ENCODE measurements at places on chromosomes 12 and 14. TPM values are rescaled to one million over a fixed set of nuclear protein-coding genes. Genes with fewer than 3 reads are reported as not detected.

DNA sequence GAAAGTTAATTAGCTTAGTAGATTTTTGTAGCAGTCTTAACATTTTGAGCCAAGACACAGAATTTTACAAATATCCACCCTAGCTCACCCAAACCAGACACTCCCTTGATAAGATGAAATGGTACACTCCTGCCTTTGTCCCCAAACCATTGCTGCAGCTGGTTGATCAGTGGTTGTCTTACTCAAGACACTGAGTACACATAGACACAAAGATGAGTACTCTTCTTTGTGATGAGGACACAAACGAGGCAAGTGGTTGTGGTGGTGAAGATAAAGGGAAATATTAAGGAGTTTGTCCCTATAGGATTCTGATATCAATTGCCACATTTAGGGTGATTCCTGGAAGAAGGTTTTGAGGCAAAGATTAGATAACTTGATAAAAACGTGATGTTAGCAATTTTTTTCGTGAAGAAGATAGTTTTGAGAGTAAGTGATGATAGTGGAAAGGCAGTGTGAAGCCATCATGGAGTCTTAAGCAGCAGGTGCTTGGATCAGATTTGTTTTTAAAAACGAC lies 21.4 kb upstream of the ATP2B1 start:
- peaks cover 12% of the 10 kb centered on the region for H3K4me1 ChIP-seq
- no peak for DNase-seq
- no peaks in the 10 kb centered on the region for H3K27me3 ChIP-seq
- no peak overlapping the region for H3K27ac ChIP-seq

- no peak for DNase-seq
- H3K36me3 ChIP-seq, result no peaks in the 10 kb centered on the region
- no peaks in the 10 kb centered on the region for H3K4me1 ChIP-seq
- no peak overlapping the region for H3K27ac ChIP-seq
Measured at GRCh38 chr14:78982551-78982950, 812.4 kb downstream of the NRXN3 start.

DNA sequence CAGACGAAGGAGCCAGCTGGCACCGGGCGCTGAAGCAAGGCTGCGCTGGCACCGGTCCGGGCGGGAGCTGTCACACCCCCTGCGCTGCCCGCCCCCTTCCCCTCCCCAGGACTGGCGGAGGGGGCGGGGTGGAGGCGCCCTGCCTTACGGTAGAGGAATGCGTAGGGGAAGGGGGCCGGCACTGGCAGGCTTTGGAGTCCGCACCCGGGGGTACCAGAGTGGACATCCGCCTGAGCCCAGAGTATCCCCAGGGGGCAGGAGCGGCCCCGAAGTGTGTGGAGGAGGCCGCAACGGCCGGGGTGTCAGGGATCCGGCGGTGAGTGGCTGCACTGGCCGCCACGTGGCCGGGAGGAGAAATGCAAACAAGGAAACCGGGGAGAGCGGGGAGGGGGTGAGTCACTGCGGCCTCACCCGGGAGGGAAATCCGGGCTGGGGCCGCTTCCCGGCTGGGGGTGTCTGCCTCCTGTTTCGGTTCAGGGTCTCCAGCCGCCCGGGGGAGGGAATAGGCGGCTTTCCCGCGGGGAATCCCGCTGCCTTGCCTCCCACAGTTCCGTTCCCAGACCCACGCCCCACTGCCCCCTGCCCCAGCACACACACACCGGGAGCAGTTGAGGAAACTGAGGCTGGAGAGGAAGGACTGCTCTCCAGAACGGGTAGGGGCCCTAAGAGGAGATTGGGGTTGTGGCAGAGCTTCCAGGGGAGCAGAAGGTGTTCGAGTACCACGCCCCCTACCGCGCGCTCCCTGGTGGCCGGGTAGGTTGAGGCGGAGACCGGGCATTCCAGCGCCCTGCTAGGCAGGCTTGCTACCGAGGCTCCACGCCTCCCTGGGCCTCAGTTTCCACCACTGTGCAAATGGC lies at the start of gene RAPGEF3:
TSS of gene RAPGEF3 (minus strand) at position 47 of the 857 bp plus-strand sequence. CDS start 324 bp downstream, outside the sequence.
- H3K27me3 ChIP-seq, result no peaks in the 10 kb centered on the region
- peaks cover 77% of the 10 kb centered on the region for H3K4me1 ChIP-seq
- H3K4me3 ChIP-seq, result peak within 1 kb of the TSS; percentile 70
- no peak for DNase-seq
- H3K36me3 ChIP-seq, result no peaks in the 10 kb centered on the region

DNA sequence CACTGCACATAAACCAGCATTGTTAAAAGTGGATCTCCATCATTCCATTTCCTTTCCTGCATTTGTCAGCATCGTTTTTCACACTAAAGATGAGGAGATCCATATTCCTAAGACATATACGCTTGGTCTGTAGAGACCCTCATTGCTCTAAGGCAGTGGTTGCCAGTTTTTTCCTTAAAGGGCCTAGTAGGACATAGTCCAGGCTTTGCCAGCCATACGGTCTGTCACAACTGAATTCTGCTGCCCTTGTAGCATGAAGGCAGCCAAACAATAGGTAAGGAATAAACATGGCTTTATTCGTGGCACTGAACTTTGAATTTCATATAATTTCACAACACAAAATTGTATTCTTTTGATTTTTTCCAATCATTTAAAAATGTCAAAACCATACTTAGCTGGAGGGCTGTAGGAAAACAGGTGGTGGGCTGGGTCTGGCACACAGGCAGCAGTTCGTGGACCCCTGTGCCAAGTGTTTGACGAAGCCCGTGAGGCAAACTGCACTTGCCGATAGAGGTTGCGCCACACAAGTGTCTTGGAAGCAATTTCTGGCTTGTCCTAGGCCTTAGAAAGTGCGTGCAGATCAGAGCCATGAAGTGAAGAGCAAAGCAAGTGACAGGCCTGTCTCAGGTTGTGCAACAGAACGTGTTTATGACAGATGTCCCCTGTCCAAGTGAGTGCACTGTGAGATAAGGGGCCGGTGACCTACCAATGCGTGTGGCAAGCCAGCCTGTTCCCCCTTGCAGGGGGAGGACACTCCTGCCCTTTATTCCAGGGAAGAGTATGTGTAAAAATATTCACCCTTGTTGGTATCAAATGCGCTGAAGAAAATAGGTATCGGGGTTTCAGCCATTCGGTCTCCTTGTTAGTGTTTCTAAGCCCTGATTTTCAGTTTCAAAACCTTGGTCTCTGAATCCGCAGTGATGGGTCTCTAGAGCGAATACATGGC lies 916 bp upstream of the CHPT1 start:
- no peaks in the 10 kb centered on the region for H3K36me3 ChIP-seq
- peak overlapping the region; percentile 94 for H3K27ac ChIP-seq
- H3K27me3 ChIP-seq, result no peaks in the 10 kb centered on the region
- H3K4me3 ChIP-seq, result peak overlapping the region; percentile 82

DNA sequence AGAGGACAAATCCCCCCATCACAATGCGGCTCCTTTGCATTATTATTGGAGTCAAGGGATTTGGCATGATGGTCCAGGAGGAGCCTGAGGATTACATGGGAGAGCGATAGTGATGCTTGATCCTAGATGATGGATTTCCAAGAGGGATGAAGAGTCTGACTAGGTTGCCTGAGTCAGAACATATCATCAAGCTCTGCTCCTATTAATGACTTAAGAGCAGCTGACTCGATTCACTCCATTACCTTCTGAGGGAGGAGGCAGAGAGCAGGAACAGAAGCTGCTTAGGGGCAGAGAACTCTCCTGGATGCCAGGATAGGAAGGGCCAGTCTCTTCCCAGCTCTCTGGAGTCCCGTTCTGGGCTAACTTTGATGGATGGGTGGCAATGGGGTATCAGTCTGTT lies 54.0 kb upstream of the CISTR start:
- no peak for DNase-seq
- H3K4me3 ChIP-seq, result no peak overlapping the region
- no peaks in the 10 kb centered on the region for H3K27me3 ChIP-seq
- no peak overlapping the region for H3K27ac ChIP-seq

DNA sequence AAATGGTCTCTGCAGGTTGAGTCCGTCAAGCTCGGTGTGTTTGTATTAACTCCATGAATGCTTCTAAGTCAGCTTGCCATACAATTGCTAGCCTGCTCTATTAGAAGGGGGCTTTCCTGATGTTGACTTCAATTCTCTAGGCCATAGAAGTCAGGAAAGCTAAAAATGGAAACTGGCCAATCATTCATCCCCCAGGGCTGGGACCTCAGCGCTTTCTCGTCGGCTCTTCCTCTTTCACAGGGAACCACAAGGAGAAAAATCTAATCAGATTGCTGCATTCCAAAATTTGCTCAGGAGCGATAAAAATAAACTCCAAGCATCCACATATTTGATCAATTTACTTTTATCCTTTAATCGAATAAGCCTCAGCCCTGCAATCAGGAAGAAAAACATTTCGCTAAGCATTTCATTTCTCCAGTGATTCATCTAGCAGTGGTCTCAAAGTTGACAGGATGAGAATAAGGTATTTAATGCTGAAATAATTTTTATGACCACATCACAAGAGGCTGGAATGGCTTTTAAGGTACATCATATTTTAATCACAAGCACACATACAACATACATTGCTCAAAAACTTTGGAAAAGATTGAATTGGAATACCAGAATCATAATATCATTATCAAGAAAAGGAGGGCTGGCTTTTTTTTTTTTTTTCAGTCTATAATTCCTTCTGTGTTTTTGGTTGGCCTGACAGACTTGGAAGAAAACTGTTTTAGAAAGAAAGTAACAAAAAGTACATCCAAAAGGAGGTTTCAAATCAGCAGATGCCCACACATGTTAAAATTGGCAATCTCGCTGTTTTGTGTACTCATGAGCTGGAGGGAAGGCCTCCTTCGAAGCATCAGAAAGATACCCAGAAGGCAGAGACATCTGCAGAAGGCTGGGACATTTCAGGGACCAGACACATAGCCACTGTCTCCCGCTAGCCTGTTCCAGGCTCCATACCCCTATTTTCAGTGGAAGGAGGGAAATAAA lies 316.3 kb downstream of the NUAK1 start:
- no peak for DNase-seq
- peaks cover 3% of the 10 kb centered on the region for H3K27me3 ChIP-seq
- no peak overlapping the region for H3K27ac ChIP-seq
- H3K36me3 ChIP-seq, result no peaks in the 10 kb centered on the region

DNA sequence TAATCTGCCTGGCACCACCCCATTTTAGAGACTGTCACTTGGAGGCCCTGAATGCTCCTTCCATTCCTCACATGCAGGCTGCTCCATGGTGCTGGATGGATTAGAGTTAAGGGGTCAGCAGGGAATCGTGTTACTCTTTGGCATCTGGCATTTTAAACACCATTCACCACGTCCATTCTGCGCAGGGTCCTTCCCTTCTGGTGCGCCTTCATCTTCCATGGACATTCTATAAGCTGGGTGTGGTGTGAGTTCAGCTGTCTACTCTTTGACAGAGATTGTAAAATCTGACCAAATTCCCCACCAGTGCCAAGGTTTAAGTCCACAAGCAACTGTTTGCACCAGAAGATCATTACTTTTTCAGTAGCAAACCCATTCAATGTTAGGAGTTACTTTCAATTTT lies 47.8 kb downstream of the GIT2 start:
- no peak for DNase-seq
- peak overlapping the region; percentile 67 for H3K27ac ChIP-seq
- H3K4me3 ChIP-seq, result no peak overlapping the region
- H3K36me3 ChIP-seq, result peaks cover 21% of the 10 kb centered on the region
- H3K27me3 ChIP-seq, result no peaks in the 10 kb centered on the region

DNA sequence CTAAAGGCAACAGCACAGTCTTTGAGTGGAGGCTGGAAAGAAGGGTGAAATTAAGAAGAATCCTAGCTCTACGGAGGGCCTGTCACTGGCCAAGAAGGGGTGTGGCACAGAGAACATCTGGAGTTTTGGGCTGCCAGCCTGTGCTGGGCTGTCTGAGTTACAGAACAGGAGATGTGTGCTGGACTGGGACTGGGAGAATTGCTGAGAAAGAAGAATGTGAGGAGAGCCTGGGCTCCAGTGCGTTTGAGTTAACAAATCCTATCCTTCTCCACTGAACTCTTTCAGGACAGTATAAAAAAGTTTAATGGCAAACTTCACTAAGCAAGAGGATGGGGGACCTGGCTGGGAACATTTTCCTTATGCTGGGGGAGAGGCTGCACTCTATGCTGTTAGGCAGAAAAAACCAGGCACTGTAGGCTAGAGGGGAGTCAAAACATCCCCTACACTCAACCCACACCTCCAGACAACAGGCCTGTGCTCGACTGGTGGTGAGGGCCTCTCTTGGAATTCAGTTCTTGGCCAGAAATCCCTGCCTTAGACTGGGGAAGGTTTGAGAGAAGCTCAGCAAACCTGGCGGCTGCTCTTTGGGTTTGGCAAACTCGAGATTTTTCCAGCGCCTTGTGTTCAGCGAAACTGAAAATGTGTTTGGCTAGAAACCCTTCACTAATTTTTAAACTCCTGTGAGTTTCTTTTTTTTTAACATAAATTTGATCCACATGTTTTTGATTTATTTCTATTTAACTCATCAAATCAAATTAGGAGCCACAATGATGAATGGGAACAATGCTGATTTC lies 217.3 kb downstream of the MON2 start:
- H3K27me3 ChIP-seq, result no peaks in the 10 kb centered on the region
- peak overlapping the region; percentile 65 for H3K27ac ChIP-seq
- H3K4me1 ChIP-seq, result peaks cover 13% of the 10 kb centered on the region
- H3K36me3 ChIP-seq, result no peaks in the 10 kb centered on the region
- DNase-seq, result no peak

DNA sequence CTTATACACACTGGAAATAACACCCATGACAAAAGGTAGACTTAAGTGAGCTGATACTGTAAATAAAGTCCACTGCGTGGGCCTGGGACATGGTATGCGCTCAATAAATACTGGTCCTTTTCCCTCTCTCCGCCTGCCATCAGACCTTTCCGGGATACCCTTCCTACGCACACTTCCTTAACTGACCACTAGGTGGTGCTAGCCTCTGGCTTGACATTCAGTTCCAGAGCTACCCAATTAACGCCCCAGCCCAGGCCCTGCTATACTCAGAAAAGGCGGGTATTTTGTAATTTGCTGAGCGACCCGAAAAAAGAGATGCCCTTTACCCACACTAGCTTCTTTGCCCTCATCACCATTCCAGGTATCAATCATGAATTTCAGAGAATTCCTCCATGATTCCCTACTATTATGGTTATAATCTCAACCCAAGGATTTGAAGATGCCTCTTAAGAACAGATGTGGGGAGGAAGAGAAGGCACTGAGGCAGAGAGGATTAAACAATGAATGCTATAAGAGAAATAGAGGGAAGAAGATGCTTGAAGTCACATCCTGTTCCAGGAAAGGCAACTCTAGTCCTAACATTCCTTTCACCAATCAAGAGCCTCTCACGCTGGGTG lies 3.9 kb upstream of the LRP1 start:
- no peak overlapping the region for H3K27ac ChIP-seq
- DNase-seq, result no peak
- H3K4me3 ChIP-seq, result no peak overlapping the region
- H3K36me3 ChIP-seq, result no peaks in the 10 kb centered on the region
- H3K4me1 ChIP-seq, result peaks cover 36% of the 10 kb centered on the region

The ZC2HC1C gene
- total RNA-seq, result 3.4 TPM

The KCNA5 gene
- total RNA-seq, result 8.2 TPM

The ATF7 gene
- total RNA-seq, result 28.0 TPM

The GNG2 gene
- 8.8 TPM for total RNA-seq
